Activated effector memory CD4-positive, alpha-beta T cell treated with Interleukin-2 at 50 U/mL for 16 hours (primary cell): ENCODE measurements at places on chromosomes 11 and 22.
A peak's percentile ranks its signal among the peaks of the same experiment; 100 is the strongest.

GRCh38 chr11:14520747-14521151, 563 bp upstream of the PSMA1 start:
- DNase-seq = no peak

DNA sequence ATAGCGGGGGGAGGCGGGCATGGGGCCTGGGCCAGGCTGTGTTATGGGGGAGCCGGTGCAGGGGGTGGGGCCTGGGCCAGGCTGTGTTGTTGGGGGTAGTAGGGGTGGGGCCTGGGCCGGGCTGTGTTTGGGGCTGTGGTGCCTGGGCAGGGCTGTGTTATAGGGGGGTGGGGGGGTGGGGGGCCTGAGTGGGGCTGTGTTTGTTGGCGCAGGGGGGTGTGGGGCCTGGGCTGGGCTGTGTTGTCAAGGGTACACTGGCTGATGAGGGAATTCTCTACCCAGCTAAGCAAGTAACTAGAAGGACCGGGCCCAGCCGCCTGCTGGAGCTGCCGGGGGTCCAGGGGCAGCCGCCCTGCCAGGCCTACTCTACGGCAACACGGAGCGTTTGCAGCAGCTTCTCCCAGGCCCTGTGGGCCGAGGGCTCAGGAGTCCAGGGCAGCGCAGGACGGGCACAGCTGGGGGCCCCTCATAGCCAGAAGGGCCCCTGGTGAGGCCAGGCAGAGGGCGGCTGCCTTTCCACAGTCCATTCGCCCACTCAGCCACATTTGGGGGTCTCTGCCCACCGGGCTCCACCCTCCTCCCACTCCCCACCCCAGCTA, 10.1 kb upstream of the PIM3 start:
- no peak for DNase-seq

DNA sequence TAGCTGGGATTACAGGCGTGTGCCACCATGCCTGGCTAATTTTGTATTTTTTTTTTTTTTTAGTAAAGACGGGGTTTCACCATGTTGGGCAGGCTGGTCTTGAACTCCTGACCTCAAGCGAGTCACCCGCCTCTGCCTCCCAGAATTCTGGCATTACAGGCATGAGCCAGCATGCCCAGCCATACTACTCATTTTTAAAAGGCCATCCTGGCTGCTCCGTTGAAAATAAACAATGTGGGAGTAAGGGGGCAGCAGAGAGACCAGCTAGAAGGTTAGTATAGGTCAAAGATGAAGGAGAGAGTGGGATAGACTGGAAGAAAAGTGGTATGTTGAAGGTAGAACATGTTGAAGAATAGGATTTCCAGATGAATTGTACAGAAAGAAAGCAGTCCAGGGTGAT, 17.6 kb upstream of the LIN7C start:
- no peak for DNase-seq

DNA sequence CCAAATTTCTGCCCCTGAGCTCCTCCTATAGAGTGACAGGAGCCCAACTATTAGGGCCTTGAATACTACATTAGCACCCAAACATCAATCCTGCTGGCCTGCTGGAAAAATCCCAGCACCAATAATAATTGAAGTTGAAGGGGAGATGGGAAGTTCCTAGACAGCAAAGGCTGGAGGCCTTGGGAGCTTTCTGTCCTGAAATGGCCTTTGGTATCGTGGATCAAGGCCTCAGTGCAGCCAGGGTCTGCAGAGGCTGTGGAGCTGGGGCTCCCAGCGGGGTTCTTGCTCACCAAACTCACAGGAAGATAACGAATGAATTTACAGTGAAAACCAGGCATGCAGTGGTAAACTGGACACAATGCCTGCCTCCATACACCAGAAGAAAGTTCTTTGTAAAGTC, 9.2 kb upstream of the MICALL1 start:
- no peak for DNase-seq

GRCh38 chr11:75301601-75302345, 49.7 kb downstream of the ARRB1 start:
- no peak for DNase-seq

- DNase-seq = no peak
Measured at GRCh38 chr11:123190518-123190917, 4.5 kb downstream of the CLMP start.

DNA sequence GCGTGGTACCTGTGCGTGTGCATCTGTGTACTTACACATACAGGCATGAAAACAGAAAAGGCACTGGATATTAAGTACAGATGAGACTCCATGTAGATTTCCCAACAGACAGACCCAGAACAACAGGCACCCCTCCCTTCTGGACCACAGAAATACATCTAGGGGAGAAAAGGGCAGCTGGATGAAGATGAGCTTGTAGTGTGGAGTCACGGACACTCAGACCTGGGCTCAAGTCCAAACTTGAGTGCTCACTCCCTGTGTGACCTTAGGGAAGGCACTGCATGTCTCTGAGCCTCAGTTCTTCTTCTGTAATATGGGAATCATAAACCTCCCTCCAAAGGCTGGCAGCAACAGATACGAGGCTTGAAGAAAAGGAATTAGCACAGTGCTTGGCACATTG, 108.9 kb downstream of the GALNT18 start:
- DNase-seq = no peak

- DNase-seq = no peak
Measured at GRCh38 chr22:37365950-37366349, 61.3 kb downstream of the ELFN2 start.

DNA sequence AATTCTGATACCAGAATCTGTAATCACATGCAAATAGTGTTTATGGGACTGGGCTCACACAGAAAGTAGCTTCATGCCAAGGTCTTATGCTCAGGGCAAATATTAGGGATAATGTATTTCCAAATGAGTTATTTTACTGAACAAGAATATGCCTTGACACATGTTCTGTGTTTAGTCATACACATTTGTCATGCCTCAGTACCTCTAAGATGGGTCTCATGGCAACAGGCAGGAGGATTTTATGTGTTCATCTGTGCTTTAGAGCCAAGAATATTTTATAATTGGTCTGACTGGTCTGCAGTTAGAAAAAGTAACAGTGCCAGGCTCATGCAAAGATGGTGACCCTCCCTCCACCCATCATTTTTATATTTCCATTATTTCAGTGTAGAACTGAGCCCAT, 49.1 kb downstream of the JAM3 start:
- DNase-seq = no peak

- DNase-seq = no peak
Measured at GRCh38 chr11:76124905-76125770, 81.2 kb downstream of the WNT11 start.

DNA sequence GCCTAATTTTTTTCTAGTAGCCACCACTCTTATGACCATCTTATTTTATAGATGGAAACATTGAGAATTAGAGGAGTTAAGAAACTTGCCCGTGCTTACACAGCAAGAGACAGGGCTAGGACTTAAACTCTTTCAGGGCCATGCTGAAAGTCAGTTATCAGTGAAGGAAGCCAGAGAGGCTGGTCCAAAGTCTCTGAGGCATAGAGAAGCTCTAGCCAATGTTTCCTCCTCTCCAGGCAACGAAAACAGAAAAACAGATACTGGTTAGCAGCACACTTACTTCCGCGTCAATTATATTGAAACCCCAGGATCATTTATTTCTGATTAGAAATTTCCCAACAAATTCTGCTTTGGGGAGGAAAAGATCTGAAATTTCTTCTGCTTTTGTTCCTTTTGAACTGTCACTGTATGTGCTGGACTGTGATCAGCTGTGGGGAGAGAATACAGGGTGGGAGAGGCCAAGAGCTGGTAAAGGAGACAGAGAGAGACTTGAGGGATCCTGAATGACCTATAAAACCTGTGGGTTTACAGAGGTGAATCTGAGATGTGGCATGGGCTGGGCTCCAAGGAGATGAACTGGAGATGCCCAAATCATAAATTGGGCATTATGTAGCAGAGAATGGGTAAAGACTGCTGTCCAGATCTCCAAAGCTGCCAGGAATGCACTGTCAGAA, 37.5 kb upstream of the CAPRIN1 start:
- no peak for DNase-seq

GRCh38 chr22:28142361-28142961, 223.4 kb upstream of the PITPNB start:
- DNase-seq = no peak

- DNase-seq = no peak
Measured at GRCh38 chr22:20918663-20919218, 1.5 kb downstream of the CRKL start.

GRCh38 chr22:23696326-23696851, 5.6 kb downstream of the RGL4 start:
- peak; percentile 69 for DNase-seq

DNA sequence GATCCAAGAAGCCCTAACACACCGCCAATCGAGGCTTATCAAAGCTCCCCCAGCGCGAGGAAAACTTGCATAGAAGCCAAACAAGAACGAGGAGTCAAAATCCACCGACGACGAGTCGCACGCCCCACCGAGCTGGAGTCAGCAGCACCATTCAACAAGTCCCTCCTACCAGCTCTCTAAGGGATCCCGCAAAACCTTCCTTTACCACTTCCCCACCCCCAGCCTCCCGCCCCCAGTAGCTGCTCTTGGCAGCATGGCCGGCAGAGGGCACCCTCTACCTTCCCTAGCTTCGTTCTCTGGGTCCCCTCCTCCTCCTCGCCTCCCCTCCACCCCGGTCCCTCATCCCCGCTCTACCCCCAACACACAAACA, 1.4 kb downstream of the BDNF start:
- no peak for DNase-seq

DNA sequence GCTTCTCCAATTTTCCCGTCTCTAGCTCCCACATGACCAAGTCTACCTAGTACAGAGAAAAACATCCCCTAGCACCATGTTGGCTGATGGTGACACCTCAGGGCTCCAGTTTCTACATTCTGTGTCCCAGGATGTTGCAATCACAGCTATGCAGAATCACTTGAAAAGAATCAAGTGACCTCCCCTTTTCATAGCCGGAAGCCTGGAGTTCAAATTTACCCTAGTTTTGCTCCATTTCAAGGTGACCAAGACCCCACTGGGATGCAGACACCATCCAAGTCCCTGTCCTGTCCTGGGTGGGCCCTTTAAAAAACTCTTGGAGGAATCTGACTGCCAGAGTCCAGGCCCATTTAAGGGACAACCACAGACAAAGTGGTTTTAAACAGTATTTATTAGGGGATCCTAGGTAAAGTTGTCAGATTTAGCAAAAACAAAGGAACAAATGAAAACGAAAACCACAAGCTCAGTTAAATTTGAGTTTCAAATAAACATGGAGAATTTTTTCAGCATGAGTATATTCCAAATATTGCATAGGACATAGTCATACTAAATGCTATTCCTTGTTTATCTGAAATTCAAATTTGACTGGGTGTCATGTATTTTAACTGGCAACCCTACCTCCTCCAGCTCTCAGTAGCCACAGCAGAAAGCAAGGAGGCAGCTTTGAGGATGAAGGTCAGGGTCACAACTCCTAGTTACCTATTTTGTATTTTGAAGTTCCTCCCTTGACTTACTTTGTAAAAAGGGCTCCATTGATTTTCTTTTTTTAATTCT, 52.4 kb downstream of the MIAT start:
- DNase-seq = no peak

GRCh38 chr11:69200331-69201065, 44.8 kb downstream of the SMIM38 start:
- no peak for DNase-seq

- no peak for DNase-seq
Measured at GRCh38 chr22:50613291-50613981, 12.8 kb downstream of the MAPK8IP2 start.

DNA sequence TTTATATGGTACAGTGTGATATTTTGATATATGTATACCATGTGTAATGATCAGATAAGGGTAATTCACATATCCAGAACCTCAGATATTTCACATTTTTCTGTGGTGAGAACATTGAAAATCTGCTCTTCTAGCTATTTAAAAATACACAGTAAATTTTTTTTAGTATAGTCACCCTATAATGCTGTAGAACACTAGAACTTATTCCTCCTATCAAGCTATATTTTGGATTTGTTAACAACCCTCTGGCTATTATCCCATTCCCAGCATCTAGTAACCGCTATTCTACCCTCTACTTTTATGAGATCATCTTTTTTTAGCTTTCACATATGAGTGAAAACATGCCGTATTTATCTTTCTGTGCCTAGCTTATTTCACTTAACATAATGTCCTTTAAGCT, 65.5 kb upstream of the SYT9 start:
- no peak for DNase-seq

- no peak for DNase-seq
Measured at GRCh38 chr11:116980136-116980793, 118.0 kb downstream of the SIK3 start.

GRCh38 chr11:3622521-3622920, 19.3 kb downstream of the ART5 start:
- no peak for DNase-seq

DNA sequence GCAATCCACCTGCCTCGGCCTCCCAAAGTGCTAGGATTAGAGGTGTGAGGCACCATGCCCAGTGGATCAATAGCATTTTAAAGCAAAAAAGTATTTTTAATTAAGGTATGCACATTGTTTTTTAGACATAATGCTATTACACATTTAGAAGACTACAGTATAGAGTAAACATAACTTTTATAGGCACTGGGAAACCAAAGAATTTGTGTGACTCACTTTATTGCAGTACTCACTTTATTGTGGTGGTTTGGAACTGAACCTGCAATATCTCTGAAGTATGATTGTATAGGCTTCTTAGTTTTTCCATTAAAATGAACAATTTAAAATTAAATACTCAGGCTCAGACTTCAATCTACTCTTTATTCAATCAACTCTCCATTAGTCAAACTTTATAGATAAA, 17.5 kb upstream of the CD3E start:
- no peak for DNase-seq

DNA sequence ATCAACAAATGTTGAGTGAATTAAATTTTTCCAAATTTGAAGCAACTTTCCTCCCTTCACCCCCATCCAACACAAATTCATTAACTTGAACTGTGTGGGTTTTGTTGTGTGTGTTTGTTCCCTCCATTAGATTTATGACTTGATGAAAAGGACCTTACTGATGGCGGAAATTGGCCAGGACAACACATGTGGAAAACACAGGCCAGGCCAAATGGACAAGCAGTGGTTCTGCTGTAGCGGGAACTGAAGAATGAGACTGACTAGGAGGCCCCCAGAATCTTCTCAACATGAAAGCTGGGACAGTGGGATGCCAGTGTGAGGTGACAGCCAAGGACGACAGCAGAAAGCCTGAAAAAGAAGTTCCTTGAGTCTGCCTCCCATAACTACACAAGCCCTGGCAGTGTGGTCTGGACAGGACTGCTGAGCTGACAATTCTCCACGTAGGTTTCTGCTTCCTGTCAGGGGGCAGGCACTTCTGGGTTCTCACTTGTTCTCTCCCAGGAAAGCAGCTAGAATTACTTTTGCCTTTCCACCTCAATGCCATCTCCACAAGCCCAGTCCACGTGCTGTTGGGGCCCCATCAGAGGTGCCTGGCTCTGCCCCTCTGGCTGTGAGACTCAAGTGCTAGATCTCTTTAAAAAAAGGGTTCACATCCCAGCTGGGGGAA, 94.3 kb downstream of the ETS1 start:
- no peak for DNase-seq
